ENCODE measurements at places on chromosomes 1 and 21.

- DNase-seq: no peak
Observed at GRCh38 chr21:16535102-16535422, 805.3 kb downstream of the USP25 start.

GRCh38 chr1:209960926-209961325 lies 22.9 kb downstream of the SYT14 start:
- DNase-seq: no peak

GRCh38 chr1:33065301-33065700 lies 15.7 kb upstream of the AZIN2 start:
- no peak for DNase-seq

DNA sequence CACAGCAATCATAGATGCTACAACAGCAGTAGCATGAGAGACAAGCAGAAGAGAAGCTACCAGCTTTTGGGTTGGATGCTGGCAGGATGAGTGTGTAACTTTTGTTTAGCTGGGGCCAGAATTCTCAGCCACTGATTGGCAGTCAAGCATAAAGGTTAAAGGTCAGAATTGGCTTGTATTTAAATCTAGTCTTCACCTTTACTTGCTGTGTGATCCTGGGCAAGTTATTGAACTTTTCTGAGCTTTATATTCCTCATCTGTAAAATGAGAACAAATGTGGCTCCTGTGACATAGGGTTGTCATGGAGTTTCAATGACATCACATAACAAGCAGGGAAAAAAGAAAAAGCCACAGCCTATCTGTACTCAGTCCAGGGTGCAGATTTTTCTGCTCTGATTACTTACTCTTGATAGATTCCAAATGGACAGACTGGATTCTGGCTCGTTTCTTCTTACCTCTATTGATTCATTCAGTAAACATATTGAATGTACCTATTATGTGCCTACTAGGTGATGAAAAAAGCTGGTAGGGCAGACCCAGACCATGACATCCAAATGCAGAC lies 2.8 kb upstream of the AZIN2 start:
- no peak for DNase-seq

DNA sequence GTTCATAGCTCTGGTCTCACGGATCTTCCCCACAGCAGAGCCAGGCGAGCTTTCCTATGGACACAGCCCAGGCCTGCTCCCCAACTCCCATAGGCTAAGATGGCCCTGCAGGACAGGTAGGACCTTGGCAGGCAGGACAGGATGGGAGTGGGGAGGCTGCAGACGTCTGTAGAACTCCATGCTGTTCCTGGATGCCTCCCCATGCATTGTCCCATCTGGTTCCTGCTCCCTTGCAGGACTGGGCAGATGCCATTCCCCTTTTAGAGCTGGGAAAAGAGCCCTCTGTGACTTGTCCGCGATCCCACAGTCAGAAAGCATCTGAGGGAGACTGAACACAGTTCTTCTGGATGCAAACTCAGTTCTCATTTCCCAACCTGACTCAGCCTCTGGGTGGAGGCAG lies 71.9 kb upstream of the ATP5PO start:
- no peak for DNase-seq

GRCh38 chr21:46554431-46555224 lies 50.3 kb downstream of the S100B start:
- DNase-seq: no peak

GRCh38 chr1:155339515-155340097 lies 18.9 kb downstream of the RUSC1 start:
- DNase-seq: no peak

GRCh38 chr1:107777664-107778047 lies 187.3 kb downstream of the VAV3 start:
- DNase-seq: no peak

DNA sequence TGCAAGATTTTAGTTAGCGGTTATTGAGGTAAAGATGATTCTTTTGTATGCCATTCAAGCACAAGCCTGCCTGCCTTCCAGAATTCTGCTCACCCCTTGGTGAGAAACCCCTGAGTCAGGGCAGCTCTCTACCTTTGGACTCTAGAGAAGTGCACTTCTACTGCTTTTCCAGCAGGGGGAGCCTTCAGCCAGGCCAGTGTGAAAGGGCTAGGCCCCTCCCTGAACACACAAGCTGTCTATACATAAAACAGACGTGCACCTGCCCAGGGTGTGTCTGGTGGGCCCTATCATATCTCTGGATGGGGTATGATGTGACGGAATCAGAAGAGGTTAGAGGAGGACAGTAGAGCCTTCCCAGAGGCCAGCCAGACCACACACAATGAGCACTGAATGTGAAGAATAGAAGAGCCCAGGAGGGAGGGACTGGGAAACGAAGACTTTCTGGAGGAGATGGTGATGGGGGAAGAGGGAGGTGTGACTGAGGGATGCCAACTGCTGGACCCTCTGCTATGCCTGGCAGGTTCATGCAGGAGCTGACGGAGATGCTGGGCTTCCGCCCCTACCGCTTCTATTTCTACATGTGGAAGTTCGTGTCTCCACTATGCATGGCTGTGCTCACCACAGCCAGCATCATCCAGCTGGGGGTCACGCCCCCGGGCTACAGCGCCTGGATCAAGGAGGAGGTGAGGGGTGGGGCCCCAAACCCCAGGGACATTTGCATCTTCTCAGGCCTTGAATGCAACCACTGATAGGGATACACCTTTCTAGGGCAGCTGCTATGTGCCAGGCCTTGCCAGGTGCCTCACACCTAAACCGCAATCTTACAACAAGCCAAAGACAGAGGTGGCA lies 13.0 kb upstream of the KCNC4 start:
- DNase-seq: peak; percentile 56

- no peak for DNase-seq
Observed at GRCh38 chr21:34336245-34336644, 27.6 kb upstream of the KCNE2 start.

DNA sequence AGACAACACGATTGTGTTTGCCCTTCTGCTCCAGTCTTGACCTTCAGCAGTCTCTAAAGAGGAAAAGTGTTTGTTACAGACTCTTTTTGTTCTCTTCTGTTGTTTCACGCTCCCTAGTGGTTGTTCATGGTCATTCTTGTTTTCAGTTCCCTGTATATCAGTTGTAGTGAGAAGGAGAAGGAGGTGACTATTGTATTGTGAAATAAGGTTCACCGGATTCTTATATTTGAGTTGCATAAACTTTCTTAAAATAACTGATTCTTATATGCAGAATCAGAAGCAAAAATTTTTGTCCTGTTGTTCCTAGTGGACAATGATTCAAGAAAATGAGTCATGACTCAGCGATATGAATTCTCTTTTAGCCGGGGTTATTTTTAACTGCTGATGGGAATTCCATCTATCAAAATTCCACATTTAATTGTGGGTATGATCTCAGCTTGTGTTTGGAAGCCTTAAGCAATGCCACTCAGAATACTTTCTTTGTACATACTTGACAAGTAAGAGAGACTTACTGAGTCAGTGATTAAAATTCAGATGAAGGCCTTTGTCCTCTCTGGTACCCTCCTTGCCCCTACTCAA lies 152.2 kb downstream of the CLEC20A start:
- DNase-seq: no peak

- DNase-seq: no peak
Observed at GRCh38 chr1:9842781-9843575, 19.2 kb upstream of the CLSTN1 start.

- DNase-seq: no peak
Observed at GRCh38 chr21:42476388-42477331, 19.4 kb downstream of the RSPH1 start.

DNA sequence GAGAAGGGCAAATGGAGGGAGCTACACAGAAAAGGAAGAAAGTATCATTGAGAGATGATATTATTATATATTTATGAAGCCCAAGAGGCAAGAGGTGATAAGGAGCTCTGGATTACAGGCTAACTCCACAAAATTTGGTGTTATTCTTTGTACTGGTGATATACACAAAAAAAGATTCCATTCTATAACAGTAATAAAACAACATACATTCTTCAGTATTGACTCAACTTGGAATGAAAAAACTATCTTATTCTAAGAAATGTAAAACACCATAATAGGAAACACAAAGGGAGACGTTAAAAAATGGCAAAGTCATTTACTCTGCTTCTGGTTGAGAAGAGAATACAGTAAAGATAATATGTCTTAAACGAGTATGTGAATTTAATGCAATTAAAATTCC lies 99.4 kb downstream of the TEX35 start:
- DNase-seq: no peak

- peak; percentile 36 for DNase-seq
Observed at GRCh38 chr1:112501810-112502641, 6.7 kb upstream of the WNT2B start.

GRCh38 chr21:46146856-46147255 lies 8.5 kb downstream of the FTCD start:
- DNase-seq: no peak

Measured in central memory CD4-positive, alpha-beta T cell (primary cell).